Cardiac muscle cell (in vitro differentiated cells and primary cell): ENCODE measurements at places on chromosomes 11 and 22. TPM values are rescaled to one million over a fixed set of nuclear protein-coding genes. Genes with fewer than 3 reads are reported as not detected.

GLYATL2 gene
- polyA plus RNA-seq = not detected in 2 replicates

MS4A3 gene
- polyA plus RNA-seq = not detected in 2 replicates

C11orf87 gene
- polyA plus RNA-seq = 0.34 and 1.1 TPM in 2 replicates

APOA4 gene
- polyA plus RNA-seq = 0.57 and 2.1 TPM in 2 replicates

CATSPER1 gene
- not detected in 2 replicates for polyA plus RNA-seq

ISX gene
- not detected in 2 replicates for polyA plus RNA-seq

ZP1 gene
- 1.9 TPM in 1 of 2 replicates, not detected in the other for polyA plus RNA-seq
